ENCODE measurements at places on chromosomes 4 and X.

GRCh38 chr4:6892190-6892908 lies 17.3 kb upstream of the TBC1D14 start:
- peak; percentile 93 for DNase-seq

DNA sequence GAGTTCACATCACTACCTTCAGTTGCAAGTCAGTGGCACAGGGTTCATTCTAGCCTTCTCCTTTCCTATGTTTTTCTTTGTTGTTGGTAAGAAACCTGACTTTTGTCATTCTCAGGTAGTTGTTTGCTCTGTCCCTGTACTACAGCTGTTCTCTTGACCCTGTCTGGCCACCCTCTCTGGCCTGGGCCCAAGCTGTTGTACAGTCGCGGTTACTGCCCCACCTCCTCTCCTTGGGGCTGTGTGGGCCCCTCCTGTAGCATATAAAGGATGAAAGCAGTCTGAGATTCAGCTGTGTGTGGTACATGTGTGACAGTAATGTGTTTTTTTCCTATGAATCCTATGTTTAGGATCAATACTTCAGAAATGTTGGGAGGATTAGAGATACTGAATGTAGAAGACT lies 12.5 kb downstream of the MOB1B start:
- DNase-seq = no peak

- DNase-seq = peak; percentile 18
These were observed 6.0 kb upstream of the CENPE start for GRCh38 chr4:103204111-103204510.

GRCh38 chrX:9598344-9598743 lies 133.5 kb downstream of the TBL1X start:
- no peak for DNase-seq

DNA sequence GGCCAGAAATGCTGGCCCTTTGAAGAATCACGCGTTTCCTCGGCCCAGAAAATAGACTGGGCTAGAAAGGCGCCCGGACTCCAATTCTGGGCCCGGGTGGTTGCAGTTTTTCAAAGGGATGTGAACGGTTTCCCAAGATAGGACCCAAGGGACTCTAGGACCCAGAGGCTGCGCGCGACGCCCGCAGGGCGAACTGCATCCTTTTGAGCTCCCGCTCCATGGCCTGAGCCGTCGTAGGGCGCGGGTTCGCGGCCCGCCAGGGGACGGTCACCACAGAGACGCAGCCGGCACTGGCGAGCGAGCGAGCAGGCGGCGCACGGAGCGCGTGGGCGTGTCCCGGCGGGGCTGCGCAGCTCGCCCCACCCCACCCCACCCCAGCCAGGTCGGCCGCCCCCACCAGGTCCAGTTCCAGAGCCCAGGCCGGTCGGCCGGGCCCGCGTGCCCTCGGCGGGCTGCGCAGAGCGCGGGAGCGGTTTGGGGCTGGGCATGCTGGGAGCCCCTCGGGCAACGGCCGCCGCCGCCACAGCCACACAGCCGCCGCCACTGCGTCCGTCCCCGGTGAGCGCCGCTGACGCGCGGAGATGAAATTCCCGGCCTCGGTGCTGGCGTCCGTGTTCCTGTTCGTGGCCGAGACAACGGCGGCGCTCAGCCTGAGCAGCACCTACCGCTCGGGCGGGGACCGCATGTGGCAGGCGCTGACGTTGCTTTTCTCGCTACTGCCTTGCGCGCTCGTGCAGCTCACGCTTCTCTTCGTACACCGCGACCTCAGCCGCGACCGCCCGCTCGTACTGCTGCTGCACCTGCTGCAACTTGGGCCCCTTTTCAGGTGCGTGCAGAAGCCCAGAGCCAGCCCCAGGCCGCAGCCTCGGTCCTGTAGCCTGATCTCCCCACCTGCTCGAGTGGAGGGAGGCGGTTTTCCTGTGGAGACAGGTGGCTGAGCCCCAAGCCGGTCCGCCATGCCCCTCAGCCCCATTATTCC lies at the start of gene XK:
TSS of gene XK (plus strand) at position 411 of the 979 bp plus-strand sequence. CDS start at position 582, 171 bp downstream.
- DNase-seq = peak; percentile 13

DNA sequence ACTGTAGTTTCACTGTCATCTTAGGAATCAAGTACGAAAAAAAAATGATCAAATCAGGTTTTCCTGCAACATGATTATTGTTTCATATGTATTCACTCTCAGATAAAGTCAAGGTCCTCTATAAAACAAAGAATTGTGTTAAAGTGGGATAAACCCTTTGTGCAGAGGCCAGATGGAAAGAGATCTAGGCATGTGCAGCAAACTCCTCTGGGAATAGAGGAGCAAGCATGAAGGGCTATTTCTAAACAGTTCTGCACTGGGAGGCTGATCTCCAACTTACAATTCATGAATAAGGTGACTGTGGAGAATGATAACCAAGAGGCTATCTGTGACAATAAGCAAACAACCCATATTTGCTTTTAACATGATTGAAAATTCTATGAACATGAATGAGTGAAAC lies 2.4 kb upstream of the WDFY3 start:
- no peak for DNase-seq

GRCh38 chr4:186203406-186203805 lies 12.0 kb downstream of the CYP4V2 start:
- no peak for DNase-seq

GRCh38 chr4:177384856-177385397 lies 57.3 kb downstream of the AGA start:
- DNase-seq = no peak

- peak; percentile 75 for DNase-seq
These were observed 46.1 kb upstream of the FAM9C start for GRCh38 chrX:13090339-13091110.

GRCh38 chr4:629915-630641 lies 4.7 kb downstream of the PDE6B start:
- no peak for DNase-seq
